Bronchus fibroblast of lung (primary cell): ENCODE measurements at places on chromosomes 16 and 17. TPM values are rescaled to one million over a fixed set of nuclear protein-coding genes. Genes with fewer than 3 reads are reported as not detected.

Gene GAS2L2
- not detected in 2 replicates for total RNA-seq

Gene RAP1GAP2
- 2.5 and 8.4 TPM in 2 replicates for total RNA-seq

Gene GPR139
- not detected in 2 replicates for total RNA-seq

Gene LYZL6
- not detected in 2 replicates for total RNA-seq

Gene CNGB1
- not detected in 2 replicates for total RNA-seq

Gene KIF2B
- not detected in 2 replicates for total RNA-seq

Gene ZNF385C
- total RNA-seq, result not detected in 2 replicates

Gene AGRP
- total RNA-seq, result not detected in 2 replicates

Gene TBC1D3
- total RNA-seq, result not detected in 2 replicates

Gene SGCA
- 0.15 TPM in 1 of 2 replicates, not detected in the other for total RNA-seq

Gene PDILT
- not detected in 2 replicates for total RNA-seq
